ENCODE measurements at places on chromosomes 7 and 10.

DNA sequence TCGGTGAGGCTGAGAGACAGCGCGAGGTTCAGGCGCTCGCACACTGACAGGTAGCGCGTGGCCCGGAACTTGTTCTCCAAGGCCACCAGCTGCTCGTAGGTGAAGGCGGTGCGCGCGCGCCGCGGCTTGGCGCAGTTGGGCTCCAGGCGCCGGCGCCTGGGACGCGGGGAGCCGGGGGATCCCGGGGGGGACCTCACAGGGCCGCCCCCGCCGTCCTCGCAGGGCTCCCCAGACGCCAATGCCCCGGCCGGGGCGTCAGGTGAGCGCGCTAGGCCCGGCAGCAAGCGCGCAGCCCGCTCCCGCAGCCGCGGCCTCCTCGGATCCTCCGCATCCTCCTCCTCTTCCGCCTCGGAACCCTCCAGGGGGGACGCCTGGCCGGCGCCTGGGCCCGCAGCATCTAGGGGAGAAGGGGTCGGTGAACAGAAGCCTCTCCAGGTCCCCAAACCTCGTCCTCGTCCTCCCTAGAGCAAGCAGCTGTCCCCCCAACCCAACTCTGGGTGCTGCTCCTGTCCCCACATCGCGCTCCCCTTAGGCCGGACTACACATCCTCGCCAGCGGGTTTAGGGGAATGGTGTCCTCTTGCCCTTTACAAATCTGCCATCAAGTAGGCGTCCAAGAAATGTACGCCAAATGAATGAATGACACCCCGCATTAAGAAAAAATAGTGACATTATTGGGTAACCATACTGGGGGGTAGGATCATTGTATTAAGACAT is 1.9 kb downstream of the NKX1-2 start:
- no peak for DNase-seq

DNA sequence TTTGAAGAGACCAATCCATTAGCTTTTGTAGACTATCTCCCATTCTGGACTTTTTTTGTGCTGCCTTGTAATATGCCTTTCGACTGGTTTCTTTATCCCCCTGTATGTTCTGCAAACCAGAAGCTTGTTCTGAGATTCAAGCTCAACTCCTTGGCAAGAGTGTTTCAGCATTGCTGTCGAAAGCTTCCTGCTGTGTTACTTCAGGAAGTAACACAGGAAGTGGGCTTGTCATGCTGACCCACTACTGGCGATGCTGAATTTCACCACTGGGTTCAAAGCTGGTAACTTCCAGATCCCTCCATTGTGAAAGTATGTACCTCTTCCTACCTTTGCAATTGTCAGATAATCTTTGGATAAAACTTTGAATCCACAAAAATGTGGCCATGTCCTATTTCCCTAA is 57.9 kb upstream of the INSYN2A start:
- peak; percentile 33 for DNase-seq

GRCh38 chr7:50418526-50419290 is 31.4 kb downstream of the FIGNL1 start:
- no peak for DNase-seq

DNA sequence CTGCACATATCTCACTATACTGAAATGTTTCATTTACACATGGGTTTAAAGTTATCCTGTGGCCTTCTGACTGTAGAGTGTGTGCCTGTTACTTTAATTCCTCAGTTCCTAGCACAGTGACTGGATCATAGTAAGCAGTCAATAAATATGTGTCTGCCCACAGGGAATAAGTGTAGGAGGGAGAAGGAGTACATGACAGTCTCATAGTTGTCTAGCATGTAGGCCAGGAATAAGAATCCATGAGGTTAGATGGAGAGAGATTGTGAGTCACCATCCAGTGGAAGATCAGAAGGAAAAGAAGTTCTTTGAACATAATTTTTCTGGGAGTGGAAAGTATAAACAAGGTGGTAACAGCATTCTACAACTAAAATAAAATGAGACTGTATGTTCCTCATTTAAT is 36.6 kb upstream of the SEMA3A start:
- DNase-seq = no peak

GRCh38 chr7:120539321-120539720 is 266.3 kb downstream of the KCND2 start:
- no peak for DNase-seq

DNA sequence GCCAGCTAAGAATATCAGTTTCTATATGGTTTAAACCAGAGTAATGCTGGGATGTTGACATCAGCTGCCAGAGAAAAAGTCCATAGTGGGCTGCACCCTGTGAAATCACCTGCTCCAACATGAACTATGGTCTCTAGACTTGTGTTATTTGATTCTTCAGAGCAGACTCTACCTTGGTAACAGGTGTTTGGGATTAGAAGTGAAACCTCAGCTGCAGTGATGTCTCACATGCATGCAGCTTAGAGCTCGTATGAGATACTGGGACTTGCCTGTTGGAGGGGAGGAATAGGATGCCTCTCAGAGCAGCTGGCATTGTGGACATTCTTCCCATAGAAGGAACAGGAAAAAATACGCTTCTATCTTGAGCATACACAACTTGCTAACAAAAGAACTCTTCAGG is 287.1 kb upstream of the CSTF2T start:
- no peak for DNase-seq

- peak; percentile 86 for DNase-seq
Observed at GRCh38 chr7:954330-955238, at the start of gene ADAP1. TSS of gene ADAP1 (minus strand) at chr7:954680. CDS start at chr7:954477, 203 bp downstream.

GRCh38 chr10:83076443-83076842 is 1062.9 kb upstream of the GHITM start:
- DNase-seq = no peak

GRCh38 chr10:29409241-29410054 is 120.6 kb downstream of the LYZL1 start:
- DNase-seq = peak; percentile 76

- peak; percentile 67 for DNase-seq
Observed at GRCh38 chr7:66460921-66461361, 167.7 kb upstream of the KCTD7 start.

GRCh38 chr10:8088504-8088903 is 34.0 kb downstream of the GATA3 start:
- DNase-seq = no peak

- DNase-seq = peak; percentile 77
Observed at GRCh38 chr10:11986593-11987216, 55.9 kb downstream of the UPF2 start.

GRCh38 chr10:17453373-17454091 is 863 bp downstream of the ST8SIA6 start:
- DNase-seq = no peak

DNA sequence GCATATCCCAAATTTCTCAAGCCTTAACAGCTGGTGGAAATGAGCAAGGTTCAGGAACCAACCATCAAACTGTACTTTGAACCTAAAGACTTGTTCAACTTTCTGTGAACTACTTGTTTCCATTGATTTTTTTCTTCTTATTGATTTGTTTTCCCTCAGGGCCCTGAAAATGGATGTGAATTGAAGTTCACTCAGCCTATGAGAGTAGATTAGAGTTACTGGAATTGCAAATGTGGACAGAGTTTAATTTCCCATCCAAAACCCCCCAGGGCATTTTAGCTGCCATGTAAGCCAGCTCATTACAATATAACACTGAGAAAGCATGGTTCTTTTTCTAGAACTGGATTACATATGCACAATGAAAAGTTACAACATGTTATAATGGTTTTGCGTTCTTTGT is 1105.7 kb downstream of the REEP3 start:
- DNase-seq = no peak

Data from suppressor macrophage treated with lipopolysaccharide for 4 hours (primary cell).